ENCODE measurements at places on chromosomes 7 and 10.

DNA sequence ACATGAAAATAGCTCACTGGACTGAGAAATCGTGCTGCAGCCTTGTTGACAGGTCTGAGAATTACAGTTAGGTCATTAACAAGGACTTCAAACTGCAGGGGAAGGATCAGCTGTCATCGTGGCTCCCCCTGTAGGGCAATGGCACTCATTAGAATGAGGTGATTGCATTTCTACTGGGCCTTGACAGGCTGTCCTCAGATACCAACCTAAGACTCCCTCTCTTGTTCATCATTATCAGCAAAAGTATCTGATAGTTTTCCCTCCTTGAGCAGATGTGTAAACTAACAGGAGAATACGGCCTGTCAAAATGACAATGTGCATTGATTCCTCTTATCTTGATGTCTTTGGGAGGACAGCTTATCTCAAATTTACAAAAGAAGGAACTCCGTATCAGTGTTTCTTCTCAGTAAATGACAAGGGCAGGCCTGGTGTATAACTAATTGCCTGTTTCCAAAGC is 648.5 kb upstream of the LRRN3 start:
- peak; percentile 80 for DNase-seq

- DNase-seq = no peak
Measured at GRCh38 chr10:117448802-117449201, 73.6 kb upstream of the PDZD8 start.

DNA sequence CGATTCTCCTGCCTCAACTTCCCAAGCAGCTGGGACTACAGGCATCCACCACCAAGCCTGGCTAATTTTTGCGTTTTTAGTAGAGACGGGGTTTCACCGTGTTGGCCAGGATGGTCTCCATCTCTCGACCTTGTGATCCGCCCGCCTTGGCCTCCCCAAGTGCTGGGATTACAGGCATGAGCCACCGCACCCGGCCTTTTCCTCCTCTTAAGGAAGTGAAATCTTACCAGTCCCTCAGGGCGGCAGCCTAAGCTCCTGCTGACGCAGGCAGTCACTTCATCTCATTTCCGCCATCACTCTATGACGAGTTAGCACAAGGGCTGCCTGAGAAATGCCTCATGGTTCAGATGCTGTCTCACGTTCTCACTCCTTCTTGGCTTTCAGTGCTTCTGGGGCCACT is 246.0 kb upstream of the SHH start:
- DNase-seq = no peak

- no peak for DNase-seq
Measured at GRCh38 chr10:85888004-85888403, 478.6 kb downstream of the GRID1 start.

- DNase-seq = no peak
Measured at GRCh38 chr7:74199551-74200355, 10.1 kb upstream of the LAT2 start.

DNA sequence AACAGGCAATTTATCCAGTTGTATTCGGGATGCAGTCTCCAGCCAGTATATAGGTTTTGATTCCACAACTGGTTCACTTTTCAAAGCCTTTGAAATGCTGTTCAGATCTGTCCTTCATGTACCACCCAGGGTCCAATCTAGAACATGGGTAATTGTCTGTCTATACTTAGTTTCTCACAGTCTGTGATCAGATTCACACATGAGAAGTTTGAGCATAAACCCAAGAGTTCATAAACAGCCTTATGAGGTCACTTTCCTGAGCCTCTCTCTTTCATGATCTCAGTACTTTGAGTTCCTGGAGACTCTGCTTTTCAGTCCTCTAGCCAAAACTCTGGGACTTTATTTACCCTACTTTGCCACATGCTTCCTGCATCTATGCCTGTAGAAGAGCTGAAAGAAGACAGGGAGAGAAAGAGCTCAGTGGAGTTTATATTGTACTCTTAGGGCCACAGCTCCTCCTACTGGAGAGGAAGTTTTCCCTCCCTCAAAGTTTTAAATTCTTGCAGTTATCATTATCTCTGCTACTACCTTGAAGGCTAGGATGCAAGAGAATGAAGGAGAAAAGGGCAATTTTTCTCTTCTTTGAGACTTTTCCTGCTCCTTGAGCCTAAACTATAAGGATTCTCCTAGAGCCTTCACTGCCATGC is 172.0 kb downstream of the ZEB1 start:
- DNase-seq = peak; percentile 67

- DNase-seq = no peak
Measured at GRCh38 chr7:44051611-44052220, 7.2 kb downstream of the DBNL start.

DNA sequence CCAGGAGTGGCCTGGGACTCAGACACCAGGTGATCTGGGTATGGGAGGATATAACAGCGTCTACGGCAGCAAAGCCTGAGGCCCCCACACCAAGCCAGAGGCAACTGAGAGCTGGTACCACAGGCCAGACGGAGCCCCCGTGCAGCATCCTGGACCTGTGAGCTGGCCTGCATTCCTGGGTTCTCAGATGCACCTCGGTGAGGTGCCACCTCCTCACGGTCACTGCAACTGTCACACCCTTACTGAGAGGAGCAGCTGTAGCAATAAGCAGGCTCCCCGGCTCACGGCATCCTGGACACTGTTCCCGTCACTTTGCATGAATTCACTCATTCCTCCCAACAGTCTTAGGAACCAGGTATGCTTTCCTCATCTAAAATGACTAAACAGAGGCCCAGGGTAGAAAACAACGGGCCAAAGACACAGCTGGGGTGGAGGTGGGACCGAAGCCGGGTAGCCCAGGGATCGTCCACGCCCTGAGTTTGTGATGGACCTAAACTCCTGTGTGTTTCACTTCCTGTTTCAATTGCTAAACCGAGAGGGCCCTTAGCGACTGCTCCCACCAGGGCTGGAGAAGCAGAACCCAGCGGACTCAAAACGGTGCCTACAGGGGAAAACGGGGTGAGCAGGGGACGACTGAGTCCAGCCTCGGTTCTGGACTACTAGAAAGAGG is 98.7 kb downstream of the CTBP2 start:
- DNase-seq = peak; percentile 81

GRCh38 chr7:123367484-123368122 is 166.8 kb downstream of the IQUB start:
- DNase-seq = peak; percentile 68

DNA sequence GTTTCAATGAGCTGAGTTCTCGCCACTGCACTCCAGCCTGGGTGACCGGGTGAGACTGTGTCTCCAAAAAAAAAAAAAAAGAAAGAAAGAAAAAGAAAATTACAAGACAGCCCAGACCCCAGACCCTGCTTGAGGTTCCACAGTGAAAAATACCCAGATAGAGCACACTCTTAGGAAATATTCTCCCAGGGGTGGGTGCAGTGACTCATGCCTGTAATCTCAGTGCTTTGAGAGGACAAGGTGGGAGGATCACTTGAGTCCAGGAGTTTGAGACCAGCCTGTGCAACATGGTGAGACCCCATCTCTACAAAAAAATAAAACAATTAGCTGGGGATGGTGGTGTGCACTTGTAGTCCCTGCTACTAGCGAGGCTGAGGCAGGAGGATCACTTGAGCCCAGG is 41.1 kb upstream of the GTF2IRD1 start:
- no peak for DNase-seq

DNA sequence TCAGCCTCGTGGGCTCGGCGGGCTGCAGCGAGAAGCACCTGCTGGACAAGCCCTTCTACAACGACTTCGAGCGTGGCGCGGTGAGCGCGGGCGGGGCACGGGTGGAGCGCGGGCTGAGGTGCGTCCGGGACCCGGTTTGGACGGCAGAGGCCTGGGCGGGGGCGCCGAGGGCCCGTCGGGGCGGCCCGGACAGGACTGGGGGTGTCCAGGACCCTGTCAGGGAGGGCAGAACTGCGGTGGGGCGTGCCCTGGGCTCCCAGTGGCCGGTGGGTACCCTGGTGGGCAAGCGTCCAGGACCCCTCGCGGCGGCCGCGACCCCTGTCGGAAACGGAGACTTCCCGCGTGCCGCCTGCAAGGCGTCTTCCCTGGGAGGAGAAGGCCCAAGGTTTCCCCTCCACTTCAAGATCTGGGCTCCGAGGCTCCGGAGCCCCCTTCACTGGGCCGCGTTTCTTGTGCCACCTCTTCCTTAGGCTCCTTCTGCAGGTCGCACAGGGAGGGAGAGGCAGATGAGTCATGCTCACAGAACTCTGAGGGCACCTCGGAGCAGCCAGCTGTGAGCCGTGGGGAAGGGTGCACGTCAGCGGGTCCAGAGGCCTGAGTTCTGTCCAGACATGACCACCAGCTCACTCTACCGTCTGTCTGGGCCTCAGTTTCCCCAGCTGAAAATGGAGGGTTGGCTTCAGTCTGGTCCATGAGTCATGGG is 485 bp downstream of the ALOX5 start:
- DNase-seq = peak; percentile 55

DNA sequence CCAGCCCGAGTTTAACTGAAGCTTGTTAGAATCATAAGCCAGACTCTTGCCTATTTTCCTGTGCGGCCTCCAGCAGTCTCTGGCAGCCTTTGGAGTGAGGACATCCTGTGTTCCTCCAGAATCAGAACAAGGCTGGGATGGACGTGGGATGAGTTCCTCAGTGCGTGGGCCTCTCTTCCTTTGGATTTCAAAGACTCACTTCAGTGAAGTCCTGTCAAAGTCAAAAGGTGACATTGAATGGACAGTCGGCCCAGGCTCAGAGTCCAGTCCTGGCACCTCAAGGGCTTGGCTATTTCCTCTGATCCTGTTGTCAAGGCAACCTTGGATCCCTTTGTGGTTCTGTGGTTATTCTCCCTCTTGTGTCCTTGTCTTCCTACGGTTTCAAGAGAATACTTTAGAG is 21.4 kb upstream of the SMC3 start:
- no peak for DNase-seq

All from NAMALWA (cell line).